ENCODE measurements at places on chromosomes 6 and 20. TPM values are rescaled to one million over a fixed set of nuclear protein-coding genes. Genes with fewer than 3 reads are reported as not detected.

The MGME1 gene
- 7.1 TPM for total RNA-seq

The GSTA2 gene
- not detected for total RNA-seq

The MYO6 gene
- total RNA-seq: 17.0 TPM

The FAM162B gene
- 14.1 TPM for total RNA-seq

The ACTL10 gene
- 2.1 TPM for total RNA-seq

The TP53TG5 gene
- total RNA-seq: not detected

The RTEL1 gene
- total RNA-seq: 15.9 TPM

The NFATC2 gene
- not detected for total RNA-seq

The MYLK2 gene
- 0.44 TPM for total RNA-seq

The ZSCAN31 gene
- total RNA-seq: 19.7 TPM

The GABBR1 gene
- total RNA-seq: 11.8 TPM

The MCM8 gene
- total RNA-seq: 9.4 TPM

The ID4 gene
- 15.8 TPM for total RNA-seq

The CST2 gene
- total RNA-seq: not detected

The ZNF311 gene
- total RNA-seq: 1.7 TPM

The TSPO2 gene
- not detected for total RNA-seq

The MPIG6B gene
- total RNA-seq: not detected

The ATP5F1E gene
- 24.0 TPM for total RNA-seq

The RIN2 gene
- total RNA-seq: 58.7 TPM

The SRMS gene
- not detected for total RNA-seq

The SEMG1 gene
- total RNA-seq: not detected

The BNIP5 gene
- total RNA-seq: not detected

The SYCP2L gene
- not detected for total RNA-seq

The GHRH gene
- total RNA-seq: not detected

The ZKSCAN8 gene
- 19.2 TPM for total RNA-seq

The DUSP22 gene
- total RNA-seq: 12.8 TPM

The SPEF1 gene
- 0.25 TPM for total RNA-seq

The TCP11 gene
- total RNA-seq: 0.25 TPM

The ZNF341 gene
- total RNA-seq: 1.00 TPM

The SLC17A3 gene
- not detected for total RNA-seq
